Activated CD8-positive, alpha-beta memory T cell treated with anti-CD3 and anti-CD28 coated beads, Interleukin-2, amount 10 ng/mL, durations not matched to agents 7 days and 5 days (primary cell): ENCODE measurements at places on chromosomes 1 and 21. TPM values are rescaled to one million over a fixed set of nuclear protein-coding genes. Genes with fewer than 3 reads are reported as not detected.

LENEP gene
- total RNA-seq: 1.2 TPM

DNAI4 gene
- total RNA-seq: 0.80 TPM

PEAR1 gene
- total RNA-seq: not detected

CNR2 gene
- total RNA-seq: 0.47 TPM

HSF2BP gene
- total RNA-seq: 0.21 TPM

RGS8 gene
- not detected for total RNA-seq

SCYL3 gene
- total RNA-seq: 14.9 TPM

GPR25 gene
- 0.35 TPM for total RNA-seq

E2F2 gene
- total RNA-seq: 77.4 TPM

PIGR gene
- 0.07 TPM for total RNA-seq

FCRL2 gene
- total RNA-seq: not detected

CRYBG2 gene
- 8.6 TPM for total RNA-seq

EDARADD gene
- total RNA-seq: 3.7 TPM

OR2L3 gene
- not detected for total RNA-seq

RIMKLA gene
- total RNA-seq: 1.5 TPM

ZYG11A gene
- 0.35 TPM for total RNA-seq

C1orf21 gene
- 9.6 TPM for total RNA-seq

HCN3 gene
- total RNA-seq: 6.1 TPM
